Stimulated activated CD4-positive, alpha-beta T cell treated with anti-CD3 and anti-CD28 coated beads, Interleukin-12 subunit alpha, Interleukin-12 subunit beta, amount 100 ng/mL, for 4 hours (primary cell): ENCODE measurements at places on chromosomes 12 and 14.

- DNase-seq, result no peak
Measured at GRCh38 chr14:90986510-90986909, 73.9 kb downstream of the RPS6KA5 start.

GRCh38 chr12:46554460-46554859 lies 181.9 kb upstream of the SLC38A2 start:
- DNase-seq, result no peak

DNA sequence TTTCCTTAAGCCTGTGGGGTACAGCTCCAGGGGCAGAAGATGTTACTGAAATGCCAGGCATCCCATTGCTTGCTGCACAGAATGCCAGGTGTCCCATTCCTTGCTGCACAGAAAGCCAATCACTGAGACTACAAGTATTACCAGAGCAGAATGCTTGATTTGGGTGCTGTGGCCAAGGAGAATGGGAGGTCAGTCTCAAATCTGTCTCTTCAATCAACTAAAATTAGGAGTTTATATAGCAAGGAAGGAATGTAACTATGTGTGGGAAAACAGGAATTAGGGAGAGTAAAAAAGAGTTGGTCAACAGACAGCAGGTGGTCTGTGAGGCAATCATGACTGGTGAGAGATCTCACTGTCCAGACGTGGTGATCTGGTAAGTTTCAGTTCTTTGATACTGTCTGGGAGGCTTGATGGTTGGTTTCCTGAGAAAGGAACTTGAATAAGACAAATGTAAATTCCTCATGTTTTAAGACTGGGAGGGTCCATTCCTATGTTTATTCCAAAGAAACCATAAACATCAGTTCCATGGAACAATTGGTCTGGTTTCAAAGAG lies 31.2 kb upstream of the VASH1 start:
- DNase-seq, result no peak

GRCh38 chr14:37779480-37779879 lies 184.1 kb downstream of the TTC6 start:
- DNase-seq, result no peak

DNA sequence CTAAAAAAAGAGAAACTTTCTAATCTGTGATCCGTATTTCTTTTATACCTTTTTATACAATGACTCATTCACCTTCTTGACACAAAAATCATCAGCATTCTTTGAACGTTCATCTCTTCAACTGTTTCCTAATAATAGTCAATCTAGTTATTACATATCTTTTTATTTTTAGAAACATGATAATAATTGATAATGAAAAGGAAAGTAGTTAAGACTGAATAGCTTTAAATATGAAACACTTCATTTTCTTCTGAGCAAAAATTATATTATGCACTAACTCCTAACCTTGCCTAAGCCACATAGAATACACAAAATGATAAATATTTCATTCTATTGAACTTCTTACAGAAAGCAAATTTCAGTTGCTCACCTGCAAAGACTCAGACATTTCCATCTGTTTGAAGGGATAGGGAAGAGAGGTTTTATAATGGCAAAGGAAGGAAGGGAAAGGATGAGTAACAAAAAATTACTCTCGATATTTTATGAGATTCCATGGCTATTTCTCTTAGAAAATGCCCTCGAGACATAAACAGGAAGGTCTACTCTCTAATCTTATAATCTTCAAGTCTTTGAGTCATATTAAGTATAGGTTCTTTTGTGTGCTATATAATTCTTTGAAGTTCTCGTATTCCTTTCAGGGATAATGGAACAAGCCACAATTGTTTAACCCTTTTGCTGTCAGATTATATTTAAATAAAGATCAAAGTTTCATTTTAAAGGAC lies 7.5 kb upstream of the KLHL42 start:
- DNase-seq, result no peak

- no peak for DNase-seq
Measured at GRCh38 chr12:75657831-75658230, 146.4 kb upstream of the KRR1 start.

- DNase-seq, result no peak
Measured at GRCh38 chr14:23568600-23569331, 1.2 kb upstream of the AP1G2 start.

GRCh38 chr14:92143962-92144361 lies 22.2 kb downstream of the CPSF2 start:
- DNase-seq, result no peak

GRCh38 chr14:48584031-48584430 lies 908.6 kb upstream of the MDGA2 start:
- DNase-seq, result no peak

DNA sequence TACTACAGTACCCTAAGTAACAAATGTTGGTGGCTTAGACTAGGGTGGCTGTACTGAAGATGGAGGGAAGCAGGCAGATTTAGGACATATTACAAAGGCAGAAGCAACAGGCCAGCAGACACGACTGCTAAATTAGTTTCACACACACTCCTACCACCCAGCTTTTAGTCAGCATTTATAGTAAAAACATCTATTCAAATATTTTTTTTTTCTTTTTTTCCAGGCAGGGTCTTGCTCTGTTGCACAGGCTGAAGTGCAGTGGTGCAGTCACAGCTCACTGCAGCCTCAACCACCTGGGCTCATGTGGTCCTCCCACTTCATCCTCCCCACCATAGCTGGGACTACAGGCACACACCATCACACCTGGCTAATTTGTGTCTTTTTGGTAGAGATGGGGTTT lies 72.9 kb downstream of the CDK17 start:
- no peak for DNase-seq

DNA sequence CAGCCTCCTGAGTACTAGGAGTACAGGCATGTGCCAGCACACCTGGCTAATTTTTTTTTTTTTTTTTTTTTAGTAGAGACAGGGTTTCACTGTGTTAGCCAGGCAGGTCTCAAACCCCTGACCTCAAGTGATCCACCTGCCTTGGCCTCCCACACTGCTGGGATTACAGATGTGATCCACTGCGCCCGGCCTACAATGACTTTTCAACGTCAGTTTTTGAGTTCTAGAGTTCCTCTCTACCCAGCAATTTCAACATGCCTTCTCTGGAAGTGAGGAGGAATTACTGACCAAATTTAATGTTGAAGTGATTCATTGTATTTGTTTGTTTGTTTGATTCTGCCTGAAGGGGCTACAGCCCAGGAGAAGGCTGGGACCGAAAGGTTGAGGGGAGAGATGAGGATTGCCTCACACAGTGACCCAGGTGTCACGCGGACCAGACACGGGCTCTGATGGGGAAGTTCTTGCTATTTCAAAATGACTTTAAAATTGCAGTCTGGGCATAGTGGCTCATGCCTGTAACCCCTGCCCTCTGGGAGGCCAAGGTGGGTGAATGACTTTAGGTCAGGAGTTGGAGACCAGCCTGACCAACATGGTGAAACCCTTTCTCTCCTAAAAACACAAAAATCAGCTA lies 8.6 kb upstream of the DENR start:
- no peak for DNase-seq

- no peak for DNase-seq
Measured at GRCh38 chr14:49159081-49159480, 427.1 kb downstream of the RPS29 start.

DNA sequence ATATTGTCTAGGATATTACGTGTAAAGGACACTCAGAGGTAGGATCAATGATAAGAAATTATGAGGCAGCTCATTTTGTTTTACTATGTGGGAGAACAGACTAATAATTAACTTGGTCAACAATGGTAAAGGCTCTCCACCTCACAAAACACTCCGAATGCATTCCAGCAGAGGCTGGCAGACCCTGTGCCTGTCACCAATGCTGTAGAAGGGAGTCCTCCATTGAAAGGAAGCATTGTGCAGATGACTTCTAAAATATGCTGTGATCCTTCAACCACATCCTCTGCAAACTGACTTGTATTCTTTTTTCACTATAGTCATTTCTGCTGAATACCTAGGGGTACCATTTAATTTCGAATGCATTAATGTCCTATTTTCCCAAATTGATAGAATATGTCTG lies 119.6 kb upstream of the EEA1 start:
- DNase-seq, result no peak

- DNase-seq, result no peak
Measured at GRCh38 chr14:59274991-59275391, 86.5 kb downstream of the DAAM1 start.

- no peak for DNase-seq
Measured at GRCh38 chr12:54126696-54127537, 61.9 kb downstream of the SMUG1 start.

DNA sequence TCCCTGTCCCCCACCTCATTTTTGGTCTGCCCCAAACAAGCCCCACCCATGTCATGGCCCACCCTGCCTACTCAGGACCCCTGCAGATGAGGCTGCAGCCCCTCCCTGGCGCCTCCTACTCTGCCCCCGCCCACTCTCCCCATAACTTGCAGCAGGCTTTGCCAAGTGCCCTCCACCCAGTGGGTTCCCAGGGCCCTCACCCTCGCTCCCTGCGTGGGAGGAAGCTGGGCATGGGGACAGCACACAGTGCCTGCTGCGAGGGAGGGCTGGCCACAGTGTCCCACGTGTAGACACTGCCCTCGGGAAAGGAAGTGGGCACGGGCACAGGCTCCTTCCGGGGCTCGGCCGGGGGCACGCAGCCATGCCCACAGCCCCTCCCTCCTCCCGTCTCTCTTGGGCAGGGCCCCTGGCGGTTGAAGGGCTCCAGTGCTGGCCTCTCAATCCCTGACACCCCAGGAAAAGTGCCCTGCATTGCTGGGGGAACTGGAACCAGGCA lies 9.4 kb downstream of the AKT1 start:
- no peak for DNase-seq

- no peak for DNase-seq
Measured at GRCh38 chr12:130111965-130112496, 50.2 kb upstream of the FZD10 start.

- DNase-seq, result no peak
Measured at GRCh38 chr14:69093631-69094421, 59.1 kb downstream of the DCAF5 start.

GRCh38 chr14:58663494-58664111 lies 25.8 kb downstream of the DACT1 start:
- no peak for DNase-seq

GRCh38 chr12:1204581-1205121 lies 213.6 kb downstream of the ERC1 start:
- no peak for DNase-seq

GRCh38 chr14:72826039-72826438 lies 67.9 kb downstream of the DPF3 start:
- no peak for DNase-seq

GRCh38 chr14:29278301-29279263 lies 512.0 kb downstream of the FOXG1 start:
- DNase-seq, result no peak

GRCh38 chr12:553216-554000 lies 93.7 kb downstream of the B4GALNT3 start:
- no peak for DNase-seq

DNA sequence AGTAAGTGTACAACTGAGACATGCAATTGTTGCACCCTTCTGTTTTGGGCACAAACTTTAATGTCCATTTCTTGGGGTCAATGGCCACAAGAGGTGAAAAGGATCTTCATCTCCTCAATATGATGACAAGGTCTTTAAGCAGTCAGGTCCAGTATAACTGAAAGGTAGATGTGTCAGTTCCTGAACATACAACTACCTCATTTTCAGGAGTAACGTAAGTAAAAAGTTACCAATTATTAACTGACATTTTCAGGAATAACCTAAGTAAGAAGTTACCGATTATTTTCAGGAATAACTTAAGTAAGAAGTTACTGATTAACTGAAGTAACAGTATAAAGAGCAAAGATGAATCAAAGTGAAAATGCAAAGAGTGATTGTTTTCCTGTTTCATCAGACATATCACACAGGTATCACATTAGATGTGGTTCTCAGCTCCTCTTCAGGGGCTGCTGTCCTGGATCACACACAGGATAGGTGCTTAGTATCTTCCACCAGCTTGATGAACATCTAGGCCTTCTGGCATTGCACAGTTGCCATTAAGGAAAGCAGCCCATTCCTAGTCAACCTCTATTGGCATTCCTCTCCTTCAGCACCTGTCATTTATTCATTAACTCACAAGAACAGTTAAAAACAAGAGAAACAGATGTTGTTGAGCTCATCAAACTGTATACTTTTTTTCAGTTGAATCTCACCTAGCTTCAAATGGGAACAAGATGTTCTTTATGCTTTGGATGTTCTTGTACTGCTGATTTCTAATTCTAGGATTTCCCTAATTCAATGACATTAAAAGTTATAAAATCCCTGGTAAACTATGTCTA lies 200.0 kb downstream of the FOXG1 start:
- DNase-seq, result no peak

- DNase-seq, result no peak
Measured at GRCh38 chr12:116971222-116971621, 60.5 kb downstream of the FBXW8 start.

DNA sequence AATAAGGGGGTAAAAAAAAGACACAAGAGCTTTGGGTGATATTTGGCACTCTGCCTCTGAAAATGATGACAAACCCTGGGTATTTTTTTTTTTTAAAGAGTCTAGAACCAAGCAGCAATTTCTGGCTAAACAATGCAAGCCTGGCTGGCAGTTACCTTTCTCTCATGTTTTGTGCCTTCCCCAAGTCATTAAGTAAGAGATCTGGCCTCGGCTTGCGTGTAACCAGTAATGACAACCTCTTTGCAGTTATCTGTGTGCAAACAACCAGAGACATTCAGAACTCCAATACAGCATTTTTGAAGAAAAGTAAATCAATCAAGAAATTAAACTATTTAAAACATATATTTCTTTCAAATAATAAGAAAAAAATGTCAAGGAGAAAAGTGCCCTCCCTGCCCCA lies 167.5 kb downstream of the KCNC2 start:
- no peak for DNase-seq

GRCh38 chr12:109089683-109090082 lies 3.6 kb downstream of the ALKBH2 start:
- no peak for DNase-seq

DNA sequence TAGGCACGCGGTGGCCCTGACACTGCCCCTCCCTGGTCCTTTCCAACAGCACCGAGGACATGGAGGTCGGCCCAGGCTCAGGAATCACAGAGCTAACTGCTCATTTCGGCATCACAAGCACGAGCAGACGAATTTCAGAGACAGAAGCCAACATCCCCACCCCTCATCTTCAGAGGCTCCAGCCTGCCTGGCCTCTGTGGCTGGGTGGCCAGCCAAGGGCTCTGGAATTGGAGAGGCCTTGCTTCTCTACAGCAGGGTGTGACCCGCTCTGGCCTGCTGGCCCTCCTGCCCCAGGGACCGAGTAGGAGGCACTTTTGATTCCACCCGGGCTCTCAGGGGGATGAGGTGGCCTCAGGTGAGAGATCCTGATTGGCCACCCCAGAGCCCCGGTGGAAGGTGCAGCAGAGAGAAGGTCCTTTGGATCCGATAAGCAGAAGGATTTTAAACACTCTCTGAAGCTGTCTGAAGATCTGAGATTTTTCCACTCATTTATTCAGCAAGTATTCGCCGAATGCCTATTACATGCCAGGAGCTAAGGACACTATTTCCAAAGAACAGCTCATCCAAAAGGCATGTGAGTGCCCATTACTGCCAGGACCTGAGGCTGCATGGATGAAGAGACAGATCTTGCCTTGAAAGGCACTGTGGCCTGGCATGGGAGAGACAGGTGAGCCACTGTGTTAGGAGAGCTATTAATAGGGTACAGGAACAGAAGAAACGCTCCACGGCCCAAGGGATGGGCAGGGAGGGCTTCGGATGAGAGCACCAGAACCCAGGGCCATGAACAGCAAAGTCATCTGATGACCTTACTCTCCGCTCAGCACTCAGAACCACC lies 10.2 kb downstream of the BAG5 start:
- DNase-seq, result no peak
